ENCODE measurements at places on chromosomes 7 and 10.

GRCh38 chr10:13648425-13648824, 61.7 kb downstream of the PRPF18 start:
- no peak for DNase-seq

DNA sequence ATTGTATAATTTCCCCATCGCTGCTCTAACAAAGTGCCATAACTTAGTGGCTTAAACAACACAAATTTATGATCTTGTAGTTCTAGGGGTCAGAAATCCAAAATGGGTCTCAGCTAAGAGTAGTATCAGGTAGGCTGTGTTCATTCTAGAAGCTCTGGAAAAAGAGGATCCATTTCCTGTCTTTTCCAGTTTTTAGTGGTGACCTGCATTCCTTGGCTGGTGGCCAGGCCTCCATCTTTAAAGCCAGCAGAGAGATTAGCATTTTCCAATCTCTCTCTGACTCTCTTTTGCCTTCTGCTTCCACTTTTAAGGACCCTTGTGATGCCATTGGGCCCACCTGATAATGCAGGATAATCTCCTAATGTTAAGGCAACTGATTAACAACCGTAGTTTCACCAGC, 41.0 kb upstream of the C10orf120 start:
- DNase-seq = no peak

- no peak for DNase-seq
Observed at GRCh38 chr10:16559236-16559773, 37.6 kb upstream of the C1QL3 start.

- DNase-seq = no peak
Observed at GRCh38 chr7:70360557-70360956, 762.3 kb downstream of the AUTS2 start.

DNA sequence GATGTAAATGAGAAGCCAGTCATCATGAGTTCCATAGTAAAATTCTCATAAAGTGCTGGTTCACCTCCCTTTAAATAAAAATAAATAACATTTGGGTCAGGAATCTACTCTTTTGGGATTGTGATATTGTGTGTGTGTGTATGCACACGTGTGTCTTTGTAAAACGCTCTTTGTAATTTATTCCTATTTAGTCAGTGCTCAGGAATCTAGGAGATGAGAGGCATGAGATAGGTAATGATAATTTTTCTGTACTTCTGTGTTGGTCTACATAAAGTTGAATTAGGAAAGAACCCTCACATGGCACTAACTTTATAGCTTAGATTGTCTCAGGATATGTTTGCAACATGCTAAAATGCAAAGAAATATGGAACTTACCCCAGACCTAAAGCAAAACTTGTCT, 4.9 kb upstream of the CALCR start:
- no peak for DNase-seq
